ENCODE measurements at places on chromosomes 4 and X.

DNA sequence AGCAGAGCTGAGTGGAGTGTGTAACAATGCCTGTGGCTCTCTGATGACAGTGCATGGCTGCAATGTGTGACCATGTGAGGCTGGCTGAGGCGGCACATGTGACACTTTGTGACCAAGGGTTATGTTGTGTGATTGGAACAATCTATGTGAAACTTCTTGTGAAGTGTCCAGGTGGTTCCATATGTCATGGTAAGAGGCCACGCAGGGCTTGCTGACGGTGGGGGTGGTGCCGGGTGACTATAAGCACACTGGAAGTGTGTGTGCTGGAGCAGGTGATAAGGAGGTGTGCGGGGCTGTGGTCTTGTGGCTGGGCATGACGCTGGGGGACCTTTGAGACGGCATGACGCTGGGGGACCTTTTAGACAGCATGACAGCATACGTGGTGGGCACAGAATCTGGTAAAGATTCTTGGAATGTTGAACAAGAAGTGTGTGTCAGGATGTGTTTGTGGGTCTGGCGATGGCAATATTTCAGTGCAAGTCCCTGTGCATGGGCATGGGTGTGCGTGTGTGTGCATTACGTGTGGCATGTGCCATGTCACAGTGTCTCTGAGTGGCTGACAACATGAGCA is 7.4 kb upstream of the HDAC6 start:
- no peak for DNase-seq

DNA sequence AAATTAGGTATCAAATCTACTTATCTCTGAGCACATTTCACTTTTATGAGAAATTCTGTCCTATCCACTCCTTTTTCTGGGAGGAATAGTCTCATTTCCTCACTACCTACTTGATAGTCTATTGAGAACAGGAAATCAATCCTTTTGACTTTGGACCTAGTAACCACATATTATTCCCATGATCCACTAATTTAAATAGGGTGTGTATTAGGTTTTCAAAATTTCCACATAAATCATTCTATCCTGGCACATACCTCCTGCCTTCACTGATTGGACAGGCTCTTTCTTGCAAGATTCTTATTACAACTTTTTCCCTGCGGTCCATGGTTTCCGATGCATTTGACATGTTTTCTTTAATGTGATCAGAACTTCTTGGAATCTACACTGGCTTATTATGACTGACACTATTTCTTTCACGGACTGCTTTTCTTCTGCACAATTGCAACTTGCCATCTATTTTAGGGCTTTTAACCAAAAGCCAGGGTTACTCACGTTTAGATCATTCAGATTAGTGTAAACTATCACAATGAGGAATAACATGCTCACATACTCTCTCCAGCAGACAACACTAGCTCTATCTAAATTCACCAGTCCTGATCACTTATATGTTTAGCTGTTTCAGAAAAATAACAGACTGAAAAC is 419.9 kb upstream of the SLIT2 start:
- no peak for DNase-seq

DNA sequence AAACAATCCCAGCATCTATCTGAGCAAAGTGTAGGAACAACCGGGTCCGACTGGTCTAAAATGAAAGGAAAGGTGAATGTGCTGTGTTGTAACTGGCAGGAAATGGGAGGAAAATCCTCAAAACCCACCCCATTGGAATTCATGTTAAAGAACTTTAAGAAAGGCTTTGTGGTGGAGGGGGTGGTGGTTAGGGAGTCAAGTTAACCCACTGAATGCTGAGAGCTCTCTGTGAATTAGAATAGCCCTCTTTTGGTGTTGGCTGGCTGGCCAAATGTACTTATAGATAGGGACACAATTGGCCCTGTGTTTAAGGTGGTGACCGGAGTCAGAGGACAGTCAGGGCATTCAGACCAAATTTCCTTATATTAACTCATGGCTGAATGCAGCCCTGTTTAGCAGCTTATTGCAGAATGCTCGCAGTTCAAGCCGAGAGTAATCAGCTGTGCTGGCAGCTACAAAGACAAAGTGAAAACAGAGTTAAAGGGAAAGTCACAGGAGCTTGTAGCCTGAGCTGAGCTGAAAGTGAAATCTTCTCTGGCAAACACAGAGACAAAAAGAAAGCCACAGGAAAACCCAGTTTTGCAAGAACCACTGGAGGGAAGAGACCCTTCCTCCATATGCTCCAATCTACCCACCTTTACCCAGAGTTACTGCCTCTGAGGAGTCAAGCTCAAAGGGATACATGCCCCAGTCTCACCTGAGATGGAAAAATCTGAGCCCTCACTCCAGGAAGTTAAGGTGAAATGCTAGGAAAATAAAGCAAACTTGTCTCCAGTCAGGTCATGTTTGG is 38.5 kb upstream of the UGT2B7 start:
- DNase-seq = no peak

GRCh38 chr4:123741906-123742305 is 345.3 kb downstream of the SPRY1 start:
- no peak for DNase-seq

DNA sequence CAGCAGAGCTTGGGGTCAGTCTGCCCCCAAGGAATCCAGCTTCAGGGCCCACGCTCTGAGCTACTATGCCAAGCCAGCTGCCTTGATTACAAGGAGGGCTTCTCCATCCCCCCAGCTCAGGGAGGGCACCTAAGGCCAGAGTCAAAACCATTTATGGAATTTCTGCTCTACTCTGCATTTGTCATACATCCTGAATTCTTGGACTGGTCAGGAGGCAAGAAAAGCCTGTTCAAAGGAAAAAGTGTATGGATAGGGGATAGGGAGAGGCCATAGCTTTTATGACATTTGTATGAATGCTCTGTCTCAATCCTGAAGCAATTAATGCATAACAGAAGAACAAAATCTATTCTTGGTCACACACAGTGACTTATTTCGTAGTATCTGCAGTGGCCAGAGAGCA is 32.2 kb downstream of the EDNRA start:
- DNase-seq = no peak

DNA sequence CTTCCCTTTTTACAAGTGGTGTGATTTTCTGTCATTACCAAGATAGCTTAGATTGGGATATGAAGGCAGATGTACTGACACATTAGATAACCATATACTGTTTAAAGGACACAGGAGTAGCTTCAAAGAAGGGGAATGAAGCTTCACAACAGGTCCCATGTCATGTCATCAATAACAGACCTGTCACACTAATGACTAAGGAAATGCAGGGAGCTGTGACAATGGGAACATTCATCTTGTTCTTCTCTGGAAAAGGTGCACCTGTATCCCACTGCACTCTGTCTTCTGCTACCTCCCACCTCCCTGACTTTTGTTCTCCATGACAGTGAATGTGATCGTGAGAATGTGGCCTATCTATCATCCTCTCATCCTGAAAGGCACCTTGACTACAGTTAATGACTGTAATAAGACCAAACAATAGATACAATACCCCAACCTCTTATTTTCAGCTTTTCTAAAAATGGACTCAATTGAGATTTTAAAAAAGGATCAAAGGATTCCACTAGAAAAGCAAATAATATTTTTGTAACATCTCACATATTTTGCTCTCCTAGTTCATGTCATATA is 472.5 kb downstream of the STPG2 start:
- DNase-seq = no peak

GRCh38 chrX:38045538-38046096 is 39.3 kb downstream of the SYTL5 start:
- no peak for DNase-seq

GRCh38 chr4:9703391-9703790 is 78.0 kb upstream of the DRD5 start:
- DNase-seq = peak; percentile 22

GRCh38 chr4:188624370-188624769 is 485.1 kb downstream of the TRIML1 start:
- DNase-seq = no peak

GRCh38 chr4:102783006-102783405 is 22.2 kb upstream of the MANBA start:
- DNase-seq = no peak

DNA sequence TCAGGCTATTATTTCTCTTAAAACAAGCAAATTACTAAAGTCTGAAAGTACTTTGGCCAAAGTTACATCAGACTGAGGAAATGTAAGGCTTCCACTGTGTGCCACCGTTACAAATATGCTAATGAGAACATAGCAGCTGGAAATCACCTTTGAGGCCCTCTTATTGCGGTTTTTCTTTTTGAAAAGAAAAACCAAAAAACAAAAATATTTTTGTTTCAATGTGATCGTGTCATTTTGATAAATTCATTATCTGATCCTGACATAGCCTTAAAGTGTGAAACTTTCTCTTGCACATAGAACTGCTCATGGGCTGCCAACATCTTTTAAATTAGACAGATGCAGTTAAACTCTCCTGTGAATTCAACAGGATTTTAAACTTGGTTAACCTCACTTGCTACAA is 2.8 kb upstream of the TIFA start:
- DNase-seq = no peak

DNA sequence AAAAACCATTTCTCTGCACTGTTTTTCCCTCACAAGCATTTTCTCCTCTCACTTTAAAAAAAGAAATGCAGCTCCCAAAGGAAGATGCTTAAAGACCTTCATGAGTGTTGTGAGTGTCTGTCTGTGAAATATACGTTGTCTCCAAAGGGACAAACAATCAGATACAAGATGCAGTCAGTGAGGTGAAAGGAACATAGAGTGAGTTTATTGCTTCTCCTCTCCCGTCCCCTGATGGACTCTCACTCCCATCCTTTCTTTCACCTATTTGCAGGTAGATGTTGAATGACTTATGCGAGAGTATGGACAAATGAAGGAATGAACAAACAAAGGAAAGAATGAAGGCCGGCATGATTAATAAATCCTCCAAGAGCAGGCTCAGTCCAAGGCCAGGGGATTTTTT is 561.2 kb upstream of the DIPK2B start:
- no peak for DNase-seq

GRCh38 chrX:82458207-82458754 is 1049.8 kb upstream of the POU3F4 start:
- no peak for DNase-seq

DNA sequence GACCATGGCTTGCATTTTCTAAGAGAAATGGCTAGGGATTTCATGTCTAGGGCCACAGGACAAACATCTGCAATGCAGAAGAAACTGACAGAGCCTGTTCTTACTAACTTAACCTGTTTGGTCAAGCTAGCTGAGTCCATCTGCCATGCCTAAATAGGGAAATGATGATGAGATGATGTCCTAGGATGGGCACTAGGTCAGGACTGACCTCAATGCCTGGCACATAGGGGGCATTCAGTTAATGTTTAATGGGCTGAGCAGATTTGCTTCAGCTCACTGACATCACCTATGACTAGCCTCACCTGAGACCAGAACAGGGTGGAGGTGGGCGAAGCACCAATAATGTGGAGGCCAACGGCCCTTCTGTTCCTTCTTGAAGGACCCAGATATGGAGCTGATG is 174.2 kb upstream of the SCML1 start:
- DNase-seq = no peak

- DNase-seq = no peak
Measured at GRCh38 chr4:99710681-99711345, 53.2 kb upstream of the C4orf54 start.

DNA sequence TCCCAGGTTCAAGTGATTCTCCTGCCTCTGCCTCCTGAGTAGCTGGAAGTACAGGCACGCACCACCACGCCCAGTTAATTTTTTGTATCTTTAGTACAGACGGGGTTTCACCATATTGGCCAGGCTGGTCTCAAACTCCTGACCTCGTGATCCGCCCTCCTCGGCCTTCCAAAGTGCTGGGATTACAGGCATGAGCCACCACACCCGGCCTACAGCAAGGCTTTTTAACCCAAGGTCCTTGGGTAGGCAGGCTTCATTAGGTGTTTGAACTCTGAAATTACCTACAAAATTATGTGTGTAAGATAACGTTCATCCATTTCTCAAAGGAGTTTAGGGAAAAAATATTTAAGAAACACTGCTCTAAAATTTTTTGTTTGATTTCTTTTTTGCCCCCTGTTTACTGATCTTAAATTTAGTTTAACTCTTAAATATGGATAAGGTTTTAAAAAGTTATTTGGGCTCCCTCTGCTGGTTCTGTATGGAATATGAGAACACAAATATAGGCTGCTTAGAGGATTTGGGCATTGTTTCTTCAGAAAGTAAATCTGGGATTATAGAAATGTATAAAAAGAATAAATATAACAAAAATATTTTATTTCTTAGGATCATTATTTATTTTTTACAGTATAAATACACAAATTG is 92.8 kb downstream of the CBR4 start:
- DNase-seq = no peak

- DNase-seq = no peak
Measured at GRCh38 chrX:153495903-153496589, 1.3 kb downstream of the BGN start.

GRCh38 chr4:76373919-76374552 is 46.9 kb downstream of the CCDC158 start:
- DNase-seq = no peak

DNA sequence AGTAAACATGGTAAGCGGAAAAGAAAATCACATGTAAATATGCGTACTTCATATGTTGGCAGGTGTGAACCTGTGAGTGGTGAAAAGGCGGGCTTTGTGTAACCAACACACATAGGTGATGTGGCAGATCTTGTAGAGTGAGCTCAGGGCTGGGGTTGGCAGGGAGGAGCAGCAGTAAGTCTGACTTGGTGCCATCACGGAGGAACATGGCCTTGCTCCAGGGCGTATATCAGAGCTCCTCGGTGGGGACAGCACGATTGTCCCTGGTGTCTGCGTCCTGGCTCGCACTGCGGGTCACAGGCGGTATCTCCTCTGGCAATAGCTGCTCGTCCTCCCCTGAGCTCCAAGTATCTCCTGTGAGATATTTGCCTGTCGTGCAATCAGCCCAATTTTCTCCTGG is 733.6 kb downstream of the TRIML1 start:
- no peak for DNase-seq

DNA sequence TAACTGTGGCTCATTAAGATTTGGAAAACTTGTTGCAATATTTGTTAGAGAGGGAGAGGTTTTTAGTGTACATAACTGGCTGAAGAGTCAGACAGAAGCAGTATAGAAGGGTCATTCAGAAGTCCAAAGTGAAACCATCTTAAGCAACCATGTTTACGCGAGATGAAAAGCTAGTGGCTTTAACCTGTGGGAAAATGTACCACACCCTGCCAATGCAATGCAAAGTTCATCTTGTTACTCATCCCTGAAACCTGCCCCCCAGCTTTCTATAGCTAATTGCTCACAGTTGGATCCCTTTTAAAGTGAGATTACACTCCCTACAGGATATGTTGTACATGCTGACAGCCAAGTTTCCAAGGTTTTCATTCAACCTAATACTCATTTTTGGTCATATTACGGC is 96.7 kb upstream of the RAPGEF2 start:
- no peak for DNase-seq

DNA sequence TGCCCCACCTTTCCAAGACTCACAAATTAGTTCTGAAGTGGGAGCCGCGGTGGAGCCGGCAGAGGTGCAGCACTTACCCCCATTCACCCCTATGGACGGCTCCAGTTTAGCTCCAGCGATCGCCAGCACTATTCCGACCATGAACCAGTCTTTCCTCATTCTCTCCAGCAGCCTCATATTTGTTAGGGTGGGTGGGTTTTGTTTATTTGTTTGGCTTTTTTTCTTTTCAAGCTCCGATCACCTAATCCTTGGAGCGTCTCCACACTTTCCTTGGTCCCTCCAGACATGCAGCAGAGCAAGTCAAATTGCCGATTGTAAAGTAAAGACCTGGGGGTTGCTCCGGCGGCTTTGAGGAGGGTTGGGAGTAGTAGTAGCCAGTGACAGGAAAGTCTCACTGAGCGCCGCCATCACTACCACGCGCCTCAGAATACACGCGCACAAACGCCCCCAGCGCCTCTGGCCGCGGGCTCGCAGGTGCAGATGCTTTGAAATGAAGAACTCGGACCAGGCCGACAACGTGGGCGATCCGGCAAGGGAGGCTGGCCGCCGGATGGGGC is at the start of gene SLC10A7:
Gene SLC10A7, minus strand, starts transcription at position 400 of the 557 bp plus-strand sequence. Its CDS starts 223 bp downstream, at position 177.
- peak; percentile 43 for DNase-seq

All from activated gamma-delta T cell treated with anti-CD3 and anti-CD28 coated beads, Interleukin-2, amount 50 U/mL, for 16 hours (primary cell).